ENCODE measurements at places on chromosomes 2 and 18.

- DNase-seq = no peak
Observed at GRCh38 chr2:207881902-207882301, 112.2 kb upstream of the FZD5 start.

GRCh38 chr2:54528311-54528955 is 72.3 kb downstream of the SPTBN1 start:
- no peak for DNase-seq

GRCh38 chr2:13578547-13578946 is 861.8 kb downstream of the TRIB2 start:
- DNase-seq = no peak

- DNase-seq = no peak
Observed at GRCh38 chr18:10900435-10900834, 248.9 kb downstream of the PIEZO2 start.

- no peak for DNase-seq
Observed at GRCh38 chr2:14235667-14236066, 396.9 kb upstream of the LRATD1 start.

GRCh38 chr2:152344579-152345195 is 9.7 kb downstream of the FMNL2 start:
- no peak for DNase-seq

GRCh38 chr2:310994-311393 is 23.1 kb upstream of the ALKAL2 start:
- DNase-seq = no peak

DNA sequence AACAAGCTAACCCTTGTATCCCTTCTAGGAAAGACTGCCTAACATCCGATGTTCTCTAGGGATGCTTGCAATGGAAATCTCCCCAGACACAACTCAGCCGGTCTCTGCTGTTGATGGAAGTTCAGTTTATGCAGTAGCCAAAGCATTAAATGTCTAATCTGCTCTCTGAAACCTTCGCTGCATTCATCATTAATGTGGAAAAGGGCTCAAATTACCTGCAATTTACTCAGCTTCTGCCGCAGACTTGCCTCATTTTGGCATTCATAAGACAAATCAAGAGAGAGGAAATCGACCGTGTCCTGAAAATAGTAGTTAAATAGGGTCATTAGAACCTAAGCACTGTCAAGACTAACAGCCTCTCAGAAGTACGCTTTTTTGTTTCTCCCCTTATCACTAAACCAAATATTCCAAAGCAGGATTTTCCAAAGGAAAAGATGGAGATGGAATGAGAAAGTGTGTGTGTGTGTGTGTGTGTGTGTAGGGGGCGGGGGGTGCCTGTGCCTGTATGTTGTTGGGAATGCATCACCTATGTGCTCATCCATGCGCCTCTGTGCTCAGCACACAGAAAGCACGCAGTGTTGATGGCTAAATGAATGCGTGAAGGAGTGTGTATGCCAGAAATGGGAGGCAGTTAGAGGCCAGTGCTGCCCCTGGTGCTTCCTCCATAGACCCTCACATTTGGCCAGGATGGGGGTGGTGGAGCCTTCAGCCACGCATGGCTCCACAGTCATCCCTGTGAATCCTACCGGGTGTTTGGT is 7.4 kb downstream of the LCT start:
- no peak for DNase-seq

- DNase-seq = no peak
Observed at GRCh38 chr2:198873503-198874471, 584.0 kb downstream of the SATB2 start.

DNA sequence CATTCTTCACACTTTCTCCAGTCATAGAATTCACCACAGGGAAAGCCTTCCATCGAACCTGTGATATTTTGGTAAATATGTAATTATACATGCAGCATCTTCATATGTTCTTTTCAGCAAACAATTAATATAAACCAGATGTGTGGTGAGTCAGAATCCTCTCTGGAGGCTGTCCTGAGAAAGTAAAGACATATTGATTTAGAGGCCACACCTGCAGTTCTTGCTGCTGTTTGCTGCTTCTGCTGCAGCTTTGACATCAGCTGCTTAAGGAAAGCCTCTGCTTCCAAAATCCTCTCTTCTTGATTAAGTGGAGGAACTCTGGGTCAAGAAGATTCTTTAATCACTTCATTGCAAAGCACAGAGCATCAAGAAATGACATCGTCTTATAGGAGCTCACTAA is 568.8 kb upstream of the ZEB2 start:
- DNase-seq = no peak

GRCh38 chr18:62796216-62796621 is 80.9 kb downstream of the PHLPP1 start:
- no peak for DNase-seq

DNA sequence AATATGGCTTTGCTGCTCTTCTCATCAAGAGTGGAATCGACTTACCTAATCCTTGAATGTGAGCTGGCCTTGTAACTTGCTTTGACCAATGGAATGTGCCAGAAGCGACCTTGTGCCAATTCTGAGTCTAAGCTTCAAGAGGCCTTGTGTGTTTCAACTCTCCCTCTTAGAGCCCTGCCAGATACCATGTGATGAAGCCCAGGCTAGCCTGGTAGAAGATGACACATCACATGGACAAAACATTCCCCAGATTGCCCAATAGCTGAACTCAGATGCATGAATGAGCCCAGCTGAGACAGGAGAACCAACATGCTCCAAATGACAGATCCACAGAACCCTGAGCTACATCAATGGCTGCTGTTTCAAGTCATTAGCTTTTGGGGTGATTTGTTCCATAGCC is 4.2 kb upstream of the KLHL14 start:
- DNase-seq = no peak

GRCh38 chr2:173708806-173709205 is 256.4 kb downstream of the SP3 start:
- DNase-seq = no peak

All from tibial artery (tissue), 4 donors.